ENCODE measurements at places on chromosomes 3 and 15. TPM values are rescaled to one million over a fixed set of nuclear protein-coding genes. Genes with fewer than 3 reads are reported as not detected.

ALDH1A3 gene
- 4.7 TPM for polyA plus RNA-seq

GRCh38 chr3:74463515-74463914 lies 150.9 kb downstream of the CNTN3 start:
- DNase-seq: no peak

- no peak for DNase-seq
These were observed 9.7 kb downstream of the ITIH4 start for GRCh38 chr3:52820736-52821135.

DNA sequence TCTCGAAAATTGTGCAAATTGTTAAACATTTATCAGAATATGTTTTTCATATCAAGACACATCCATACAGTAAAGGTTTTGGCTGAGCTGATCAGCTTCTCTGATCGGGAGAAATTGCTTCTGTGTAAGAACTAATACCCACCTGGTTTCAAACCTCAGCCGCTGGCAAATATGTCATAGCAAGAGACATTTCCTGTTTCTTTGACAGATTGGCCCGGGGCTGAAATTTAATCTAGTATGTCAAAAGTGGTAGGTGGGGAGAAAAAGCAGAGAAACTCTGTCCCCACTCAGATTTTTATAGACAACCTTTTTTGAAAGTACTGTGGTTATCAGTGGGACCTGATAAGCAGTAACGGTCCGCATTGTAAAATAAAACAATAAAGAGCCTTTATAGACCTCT lies 88.8 kb upstream of the SLC24A5 start:
- no peak for DNase-seq

DNA sequence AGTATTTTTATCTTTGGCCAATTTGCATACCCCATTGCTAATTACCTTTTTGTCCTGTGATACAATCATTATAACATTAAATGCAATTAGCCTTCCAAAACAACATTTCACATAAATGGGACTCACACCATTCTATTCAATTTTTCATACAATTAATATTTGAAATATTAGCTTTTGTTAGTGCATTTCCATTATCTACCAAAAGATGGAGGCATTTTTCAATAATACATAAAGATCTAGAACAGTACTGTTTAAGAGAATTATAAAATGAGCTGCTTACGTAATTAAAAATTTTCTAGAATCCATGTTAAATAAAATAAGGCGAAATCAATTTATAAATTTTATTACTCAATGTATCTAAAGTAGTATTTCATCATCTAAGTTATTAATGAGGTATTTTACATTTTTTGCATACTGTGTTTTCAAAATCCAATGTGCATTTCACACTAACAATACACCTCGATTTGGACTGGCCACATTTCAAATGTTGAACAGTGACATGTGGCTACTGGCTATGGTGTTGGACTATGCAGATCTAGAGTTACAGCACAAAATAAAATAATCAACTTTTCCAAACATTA lies 74.3 kb downstream of the TJP1 start:
- DNase-seq: no peak

Measured in right renal cortex interstitium (tissue), 3 donors.